CD4-positive, alpha-beta T cell treated with Interleukin-1 beta for 1 hour (primary cell): ENCODE measurements at places on chromosomes 1 and 21.
A peak's percentile ranks its signal among the peaks of the same experiment; 100 is the strongest.

GRCh38 chr1:226736908-226737818 lies 1.9 kb downstream of the ITPKB start:
- peak; percentile 64 for DNase-seq

GRCh38 chr1:70628973-70629372 lies 217.9 kb downstream of the CTH start:
- no peak for DNase-seq

- DNase-seq = no peak
These were observed 78.1 kb downstream of the KCTD3 start for GRCh38 chr1:215645182-215645581.

- DNase-seq = no peak
These were observed 12.4 kb upstream of the STMN1 start for GRCh38 chr1:25918615-25919014.

DNA sequence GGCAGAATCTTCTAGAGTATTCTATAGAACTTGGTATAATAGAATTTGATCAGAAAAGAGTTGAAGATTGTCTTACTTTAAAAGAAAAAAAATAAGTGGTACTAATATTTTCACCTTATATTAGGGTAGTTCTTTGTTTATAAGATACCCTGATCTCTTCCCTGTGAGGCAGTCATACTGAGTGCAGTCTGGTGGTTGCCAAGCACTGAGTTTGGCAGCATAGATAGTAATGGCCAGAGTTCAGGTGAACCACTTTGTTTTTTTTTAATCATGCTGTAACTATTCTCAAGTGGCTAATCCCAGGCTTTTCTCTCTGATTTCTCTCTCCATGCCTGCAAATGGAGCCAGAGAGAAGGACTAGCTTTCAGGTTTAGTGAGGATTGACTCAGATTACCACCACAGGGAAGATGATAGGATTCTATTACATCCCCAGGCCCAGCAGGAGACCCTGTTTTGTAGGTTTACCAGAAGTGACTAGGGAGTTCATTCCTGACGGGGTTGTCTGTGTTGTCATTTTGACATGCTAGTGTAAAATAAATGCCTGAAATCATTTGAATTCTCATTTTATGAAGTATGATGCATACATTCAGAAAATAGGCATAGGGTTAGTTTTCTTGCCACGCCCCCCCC lies 16.7 kb downstream of the KDM1A start:
- DNase-seq = no peak
